ENCODE measurements at places on chromosomes 11 and 22.

DNA sequence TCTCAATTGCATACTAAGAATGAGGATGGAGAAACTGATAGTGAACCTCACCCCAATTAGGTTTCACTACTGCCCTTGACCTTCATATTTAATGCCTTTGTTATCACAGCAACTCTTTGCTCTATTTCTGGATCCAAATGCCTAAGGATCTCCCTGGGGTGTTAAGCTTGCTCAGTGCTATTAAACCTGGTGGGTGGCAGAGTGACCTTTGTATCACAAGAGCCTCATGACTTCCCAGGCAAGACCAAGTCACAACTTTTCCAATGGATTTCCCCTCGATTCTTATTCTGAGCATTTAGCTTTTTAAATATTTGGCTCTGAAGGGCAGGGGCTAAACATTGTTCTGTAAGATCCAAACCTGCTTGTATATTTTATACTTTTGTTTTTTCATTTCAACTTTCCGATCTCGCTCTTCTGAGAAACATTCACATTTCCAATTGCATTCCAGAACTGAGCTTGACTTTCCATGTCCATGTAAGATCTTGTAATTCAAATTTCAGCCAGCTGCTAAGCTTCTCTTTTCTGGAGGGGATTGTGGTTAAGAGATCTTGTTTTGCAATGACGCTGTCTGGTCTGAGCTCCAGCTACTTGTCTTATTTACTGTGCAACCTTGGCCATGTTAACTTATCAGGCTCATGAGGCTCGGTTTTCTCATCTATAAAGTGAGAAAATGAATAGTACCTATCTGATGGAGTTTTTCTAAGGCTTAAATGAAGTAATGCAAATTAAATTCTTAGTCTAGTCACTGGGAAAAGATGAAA is 6.4 kb upstream of the EHF start:
- DNase-seq: no peak

GRCh38 chr11:117820516-117820915 is 4.0 kb downstream of the FXYD2 start:
- DNase-seq: no peak

- DNase-seq: no peak
These were observed 99.4 kb downstream of the MIAT start for GRCh38 chr22:26756675-26757293.

DNA sequence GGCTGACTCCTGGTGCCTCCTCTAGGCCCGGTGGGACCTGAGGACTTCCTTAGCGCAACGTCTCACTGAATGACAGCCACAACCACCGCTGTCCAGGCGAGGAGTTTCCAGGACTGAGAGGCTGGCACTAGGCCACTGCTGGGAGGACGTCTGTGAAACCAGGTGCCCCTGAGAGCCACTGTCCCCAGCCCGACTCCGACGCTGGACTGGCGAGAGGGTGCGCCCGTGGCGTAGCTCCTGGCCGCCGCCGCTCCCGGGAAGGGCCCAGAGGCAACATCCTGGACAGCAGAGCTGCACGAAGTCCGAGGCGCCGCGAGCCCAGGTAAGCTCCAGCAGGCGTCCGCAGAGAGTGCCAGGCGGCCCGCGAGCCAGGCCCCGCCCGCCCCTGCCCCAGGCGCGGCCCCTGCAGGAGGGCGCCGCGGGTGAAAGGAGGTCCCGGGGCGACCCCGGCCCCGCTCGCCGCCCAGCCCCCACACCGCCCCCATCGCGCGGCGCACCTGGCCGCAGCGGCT is 525 bp downstream of the DGCR2 start:
- DNase-seq: no peak

- no peak for DNase-seq
These were observed 134.0 kb downstream of the INSC start for GRCh38 chr11:15248749-15249148.

DNA sequence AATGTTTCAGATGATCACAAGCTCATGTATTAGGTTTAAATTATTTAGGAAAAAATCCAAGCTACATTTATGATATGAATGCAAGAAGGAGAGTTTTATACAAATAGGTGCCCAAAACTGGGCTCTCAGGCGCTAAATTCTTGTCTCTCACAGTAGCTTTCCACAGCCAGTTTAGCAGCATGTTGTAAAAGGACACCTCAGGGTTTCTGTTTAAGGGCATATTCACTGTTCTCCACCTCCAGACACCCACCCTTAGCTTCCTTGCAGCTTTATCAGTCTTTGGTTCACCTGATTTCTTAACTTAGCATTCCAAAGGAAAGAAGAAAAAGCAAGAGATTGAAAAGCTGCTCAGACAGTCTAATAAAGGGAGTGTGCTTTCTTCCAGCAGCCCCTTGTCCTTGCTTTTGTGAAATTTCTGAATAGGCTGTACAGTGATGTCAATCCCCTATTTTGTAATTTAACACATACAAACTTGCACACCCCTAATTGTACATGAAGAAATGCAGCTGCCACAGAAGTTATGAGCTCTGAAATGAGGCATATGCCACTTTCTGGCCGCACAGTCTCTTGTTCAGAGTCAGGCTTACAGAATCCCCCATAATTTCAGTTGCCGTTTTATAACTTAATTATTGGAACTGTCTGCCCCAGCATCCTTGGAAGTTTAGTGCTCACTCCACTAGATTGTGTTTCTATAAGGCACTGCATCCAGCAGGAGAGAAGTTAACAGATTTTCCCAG is 262.1 kb downstream of the DDX10 start:
- no peak for DNase-seq

DNA sequence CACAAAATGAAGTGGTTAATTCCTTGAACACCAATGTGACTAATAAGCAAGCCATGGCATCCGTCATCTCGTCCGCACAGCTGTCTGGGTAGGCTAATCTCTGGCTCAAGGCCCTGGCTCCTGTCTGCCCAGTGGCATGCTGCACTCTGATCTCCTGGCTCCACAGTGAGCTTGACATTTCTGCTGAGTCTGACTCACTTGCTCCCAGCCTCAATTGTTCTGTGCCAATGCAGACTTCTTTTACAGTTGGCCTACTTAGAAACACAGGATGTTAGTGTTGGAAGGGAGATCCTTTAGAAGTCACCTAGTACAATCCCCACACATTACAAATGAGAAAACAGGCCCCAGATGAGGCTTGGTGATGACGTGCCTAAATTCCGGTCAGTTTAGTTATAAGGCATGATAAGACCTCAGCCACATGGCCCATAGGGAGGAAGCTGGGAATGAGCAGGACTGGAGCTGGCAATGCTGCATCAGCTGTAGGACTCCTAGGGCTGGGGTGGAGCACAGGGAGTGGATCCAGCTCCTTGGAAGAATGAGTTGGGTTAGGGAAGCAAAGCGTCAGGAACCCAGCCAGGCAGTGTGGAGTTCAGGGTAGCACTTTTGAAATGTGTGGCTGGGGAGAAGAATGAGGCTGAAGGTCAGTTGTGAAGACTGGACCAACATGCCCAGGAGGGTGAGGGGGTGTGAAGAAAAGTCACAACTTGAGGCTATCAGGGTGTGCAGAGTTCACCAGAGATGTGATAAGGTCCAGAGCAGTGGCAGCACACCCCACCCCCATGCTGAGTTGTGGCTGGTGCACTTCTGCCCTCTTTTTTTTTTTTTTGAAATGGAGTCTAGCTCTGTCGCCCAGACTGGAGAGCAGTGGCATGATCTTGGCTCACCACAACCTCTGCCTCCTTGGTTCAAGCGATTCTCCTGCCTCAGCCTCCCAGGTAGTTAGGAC is 70.2 kb upstream of the EED start:
- no peak for DNase-seq

GRCh38 chr11:119041821-119042514 is 11.3 kb upstream of the SLC37A4 start:
- DNase-seq: no peak

DNA sequence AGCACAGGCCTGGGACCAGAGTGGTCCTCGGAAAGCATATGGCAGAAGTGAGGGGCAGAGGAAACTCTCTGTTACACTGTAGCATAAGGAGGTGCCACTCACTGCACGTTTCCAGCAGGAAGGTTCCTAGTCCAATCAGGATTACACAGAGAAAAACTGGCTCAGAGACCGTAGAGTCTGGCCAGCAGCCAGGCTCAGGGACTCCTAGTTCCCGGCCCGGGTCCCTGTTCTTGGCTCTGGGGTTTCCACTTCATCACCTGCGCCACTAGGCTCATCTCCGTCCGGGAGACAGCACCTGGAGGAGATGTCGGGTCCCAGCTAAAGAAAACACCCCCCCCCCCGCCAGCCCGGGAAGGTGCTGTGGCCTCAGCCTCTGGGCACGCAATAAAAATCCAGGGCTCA is 1.1 kb downstream of the TTLL12 start:
- no peak for DNase-seq

DNA sequence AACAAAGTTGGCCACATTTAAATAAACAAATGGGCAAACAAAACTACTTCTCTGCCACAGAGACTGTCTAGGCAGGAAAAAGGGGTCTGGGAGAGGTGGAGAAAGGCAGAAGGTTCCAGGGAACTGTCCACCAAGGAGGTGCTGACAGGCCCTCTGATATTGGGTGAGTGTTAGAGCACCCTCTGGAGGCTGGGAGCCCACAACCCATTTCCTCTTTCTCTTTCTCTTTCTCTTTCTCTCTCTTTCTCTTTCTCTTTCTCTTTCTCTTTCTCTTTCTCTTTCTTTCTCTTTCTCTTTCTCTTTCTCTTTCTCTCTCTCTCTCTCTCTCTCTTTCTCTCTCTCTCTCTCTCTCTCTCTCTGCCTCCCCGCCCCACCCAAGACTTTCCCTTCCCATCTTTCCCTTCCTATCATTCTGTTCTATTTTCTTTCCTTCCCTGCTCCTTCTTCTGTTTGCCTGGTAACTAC is 912.8 kb downstream of the DLG2 start:
- DNase-seq: no peak

DNA sequence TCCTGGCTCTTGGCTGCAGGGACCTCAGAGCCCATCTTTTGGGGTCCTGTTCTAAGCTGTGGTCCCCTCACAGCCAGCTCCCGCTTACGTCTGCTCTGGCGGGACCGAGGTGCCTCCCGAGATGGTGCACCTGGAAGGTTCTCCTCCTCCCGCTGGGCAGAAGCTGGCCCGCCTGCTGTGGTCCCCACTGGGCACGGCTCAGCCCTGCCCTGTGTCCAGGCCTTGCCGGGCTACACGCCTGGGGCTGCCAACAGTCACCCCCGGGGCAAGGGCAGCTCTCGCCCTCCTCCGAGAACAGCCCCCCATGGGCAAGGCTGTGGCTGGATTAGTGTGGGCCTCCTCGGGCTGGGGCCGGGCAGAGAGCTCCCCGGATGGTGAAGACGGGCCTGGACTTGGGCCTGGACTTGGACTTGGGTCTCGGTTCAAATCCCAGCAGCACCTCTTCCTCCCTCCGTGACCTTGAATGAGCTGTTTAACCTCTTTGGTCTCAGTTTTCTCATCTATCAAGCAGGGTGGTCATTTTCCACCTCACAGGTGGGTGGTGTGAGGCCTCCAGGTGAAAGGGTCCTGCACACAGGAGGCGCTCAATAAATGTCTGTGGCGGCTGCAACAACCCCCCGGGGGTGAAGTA is 998 bp downstream of the BAIAP2L2 start:
- DNase-seq: no peak

- DNase-seq: no peak
These were observed 16.9 kb downstream of the RSPH14 start for GRCh38 chr22:23124611-23125511.

DNA sequence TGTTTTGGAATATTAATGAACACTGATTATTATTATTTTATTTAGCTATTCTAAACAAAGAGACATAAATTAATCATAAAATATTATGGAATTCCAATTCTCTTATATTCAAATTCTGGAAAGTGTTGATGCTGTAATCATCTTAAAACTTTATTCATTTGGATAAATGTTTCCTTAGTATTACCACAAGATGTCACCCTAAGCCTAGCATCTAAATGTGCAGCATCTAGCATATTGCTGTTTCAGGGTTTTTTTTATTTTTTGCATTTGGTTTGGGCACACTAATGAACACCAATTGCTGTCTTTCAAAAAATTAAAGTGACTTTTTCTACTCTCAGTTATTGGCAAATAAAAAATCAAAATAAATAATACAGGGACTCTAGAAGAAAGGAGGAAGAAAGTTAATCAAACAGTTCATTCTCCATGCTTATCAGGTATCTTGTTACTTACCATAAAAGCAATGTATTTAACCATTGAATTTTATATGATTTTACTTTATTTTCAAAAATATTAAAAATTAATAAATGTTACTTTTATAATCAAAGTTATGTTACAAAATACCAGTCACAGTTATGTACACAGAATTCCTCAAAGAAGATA is 31.8 kb downstream of the DLG2 start:
- DNase-seq: no peak

GRCh38 chr22:39188809-39189208 is 36.3 kb upstream of the CBX7 start:
- DNase-seq: no peak

DNA sequence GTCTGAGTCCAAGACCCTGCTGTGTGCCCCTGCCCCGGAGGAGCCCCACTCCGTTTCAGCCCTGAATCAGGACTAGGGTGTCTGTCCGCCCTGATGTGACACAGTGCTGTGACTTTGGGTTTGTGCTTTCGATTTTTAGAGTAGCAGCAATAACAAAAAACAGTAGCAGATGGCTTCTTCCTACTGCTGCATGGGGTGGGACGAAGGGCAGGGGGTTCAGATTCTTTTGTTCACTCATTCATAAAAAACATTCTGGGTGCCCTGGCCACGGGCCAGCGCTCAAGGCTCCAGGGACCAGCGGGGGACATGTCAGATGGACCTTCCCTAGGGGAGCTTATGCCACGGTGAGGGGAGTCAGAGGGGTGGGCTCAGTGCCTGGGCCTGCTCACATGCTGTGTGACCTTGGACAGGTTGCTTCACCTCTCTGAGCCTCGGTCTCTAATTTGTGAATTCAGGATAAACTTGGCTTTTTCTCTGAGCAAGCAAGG is 24.6 kb upstream of the PRR5 start:
- no peak for DNase-seq

DNA sequence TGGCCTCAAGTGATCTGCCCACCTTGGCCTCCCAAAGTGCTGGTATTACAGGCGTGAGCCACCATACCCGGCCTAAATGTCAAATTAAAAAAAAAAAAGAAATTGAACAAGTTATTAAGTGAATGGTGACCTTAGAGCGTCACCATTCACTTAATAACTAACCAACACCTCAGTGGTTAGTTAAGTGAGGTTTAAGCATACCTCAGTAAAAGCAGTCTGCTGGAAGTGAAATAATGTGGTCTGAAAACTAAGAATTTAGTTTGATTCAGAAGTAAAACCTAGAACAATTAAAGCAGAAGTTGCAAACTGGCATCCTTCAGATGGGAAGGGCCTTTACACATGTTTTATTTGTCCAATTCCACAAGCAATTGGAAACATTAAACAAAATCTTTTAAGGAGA is 71.5 kb downstream of the FCHSD2 start:
- DNase-seq: no peak

DNA sequence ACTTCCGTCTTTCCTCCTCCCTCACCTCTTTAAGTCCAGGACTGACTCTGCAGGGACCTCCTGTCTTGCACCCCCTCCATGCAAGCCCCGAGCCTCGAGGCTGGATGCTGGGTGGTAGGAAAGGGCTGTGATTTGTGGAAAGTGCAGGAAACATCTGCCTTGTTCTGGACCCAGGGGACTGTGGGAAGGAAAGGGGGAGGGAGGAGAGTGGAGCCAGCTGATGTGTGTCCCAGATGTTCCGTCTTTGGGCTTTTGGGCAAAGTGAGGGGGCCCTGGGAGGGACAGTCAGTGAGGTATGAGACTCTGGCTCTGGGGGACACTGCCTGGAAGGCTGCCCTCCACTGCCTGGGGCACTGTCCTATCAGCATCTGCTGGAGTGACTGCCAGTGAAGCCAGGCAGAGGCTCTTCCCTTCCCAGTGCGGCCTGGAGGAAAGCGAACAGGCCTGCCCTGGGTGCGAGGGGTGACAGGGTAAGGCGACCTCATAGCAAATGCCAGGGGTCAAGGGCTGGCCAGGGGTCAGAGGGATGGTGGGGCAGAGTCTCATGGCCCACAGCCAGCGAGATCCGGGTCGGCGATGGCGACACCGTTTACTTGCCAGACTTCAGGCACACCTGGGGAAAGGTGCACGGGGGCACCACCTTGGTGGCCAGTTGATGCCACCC is 1.7 kb downstream of the MRGPRD start:
- DNase-seq: no peak

All from NCI-H187 treated with DMSO at 0.1 percent for 48 hours (cell line).